ENCODE measurements at places on chromosomes 11 and 22.

GRCh38 chr11:111833524-111833923 lies 37.9 kb downstream of the ALG9 start:
- no peak for DNase-seq

- no peak for DNase-seq
These were observed 29.5 kb downstream of the TEF start for GRCh38 chr22:41411021-41411851.

DNA sequence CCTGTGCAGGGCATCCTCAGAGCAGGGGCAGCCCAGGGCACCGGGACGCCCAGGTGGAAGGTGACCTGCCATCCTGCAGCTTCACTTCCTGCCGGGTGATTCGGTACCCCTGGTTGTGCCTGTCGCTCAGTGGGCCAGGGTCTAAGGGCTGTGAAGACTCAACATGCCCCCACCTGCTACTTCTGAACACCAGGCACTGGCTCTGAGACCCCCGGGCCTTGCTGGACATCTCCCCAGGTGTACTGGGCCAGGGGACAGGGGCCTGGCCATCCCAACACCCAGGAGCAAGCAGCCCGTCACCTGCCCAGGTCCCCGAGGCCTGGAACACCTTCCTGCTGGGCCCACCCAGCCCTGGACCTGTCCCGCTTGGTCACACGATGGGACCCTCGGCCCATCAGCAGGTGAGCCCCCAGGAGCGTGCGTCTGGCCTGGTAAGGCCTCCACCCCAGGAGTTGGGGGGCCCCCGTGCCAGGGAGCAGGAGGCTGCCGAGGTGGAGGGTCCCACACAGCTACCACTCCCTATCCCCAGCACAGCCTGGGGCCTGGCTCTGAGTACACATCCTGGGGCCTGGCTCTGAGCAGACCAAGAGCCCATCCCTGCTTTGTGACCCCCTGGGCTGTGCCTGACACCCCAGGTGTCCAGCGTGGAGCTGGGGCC lies 3.9 kb upstream of the MUC5B start:
- DNase-seq = no peak

GRCh38 chr22:49862496-49862776 lies 8.8 kb downstream of the ZBED4 start:
- no peak for DNase-seq

DNA sequence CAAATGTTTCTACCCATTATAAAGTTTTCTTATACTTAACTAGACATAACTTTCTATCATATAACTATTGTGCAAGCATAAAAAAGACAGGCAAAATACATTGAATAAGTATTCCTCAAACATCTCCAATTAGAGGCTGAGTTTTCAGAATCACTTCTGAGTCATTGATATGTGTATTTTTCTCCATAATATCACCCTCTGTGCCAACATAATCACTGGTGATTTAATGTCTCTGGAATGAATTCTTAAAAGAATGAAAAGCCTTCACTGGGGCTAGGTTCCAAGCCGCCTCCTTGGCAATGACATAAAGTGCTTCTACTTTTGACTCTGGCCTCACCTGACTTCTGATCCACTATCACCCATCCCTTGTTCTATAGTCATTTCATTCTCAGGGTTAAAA lies 197.0 kb upstream of the E2F8 start:
- peak; percentile 90 for DNase-seq

DNA sequence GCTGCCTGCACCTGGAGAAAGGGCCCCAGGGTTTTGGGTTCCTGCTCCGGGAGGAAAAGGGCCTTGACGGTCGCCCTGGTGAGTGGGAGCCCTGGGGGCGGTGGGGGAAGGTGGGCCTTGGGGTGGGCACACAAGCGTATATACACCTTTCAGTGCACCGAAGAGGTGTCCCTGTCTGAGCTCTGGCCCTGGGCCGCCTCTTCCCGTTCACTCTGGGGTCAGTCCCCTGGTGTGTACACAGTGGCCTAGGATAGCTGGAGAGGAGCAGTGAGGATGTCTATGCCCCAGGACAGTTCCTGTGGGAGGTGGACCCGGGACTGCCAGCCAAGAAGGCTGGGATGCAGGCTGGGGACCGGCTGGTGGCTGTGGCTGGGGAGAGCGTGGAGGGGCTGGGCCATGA lies 2.8 kb downstream of the NHERF4 start:
- DNase-seq = no peak

DNA sequence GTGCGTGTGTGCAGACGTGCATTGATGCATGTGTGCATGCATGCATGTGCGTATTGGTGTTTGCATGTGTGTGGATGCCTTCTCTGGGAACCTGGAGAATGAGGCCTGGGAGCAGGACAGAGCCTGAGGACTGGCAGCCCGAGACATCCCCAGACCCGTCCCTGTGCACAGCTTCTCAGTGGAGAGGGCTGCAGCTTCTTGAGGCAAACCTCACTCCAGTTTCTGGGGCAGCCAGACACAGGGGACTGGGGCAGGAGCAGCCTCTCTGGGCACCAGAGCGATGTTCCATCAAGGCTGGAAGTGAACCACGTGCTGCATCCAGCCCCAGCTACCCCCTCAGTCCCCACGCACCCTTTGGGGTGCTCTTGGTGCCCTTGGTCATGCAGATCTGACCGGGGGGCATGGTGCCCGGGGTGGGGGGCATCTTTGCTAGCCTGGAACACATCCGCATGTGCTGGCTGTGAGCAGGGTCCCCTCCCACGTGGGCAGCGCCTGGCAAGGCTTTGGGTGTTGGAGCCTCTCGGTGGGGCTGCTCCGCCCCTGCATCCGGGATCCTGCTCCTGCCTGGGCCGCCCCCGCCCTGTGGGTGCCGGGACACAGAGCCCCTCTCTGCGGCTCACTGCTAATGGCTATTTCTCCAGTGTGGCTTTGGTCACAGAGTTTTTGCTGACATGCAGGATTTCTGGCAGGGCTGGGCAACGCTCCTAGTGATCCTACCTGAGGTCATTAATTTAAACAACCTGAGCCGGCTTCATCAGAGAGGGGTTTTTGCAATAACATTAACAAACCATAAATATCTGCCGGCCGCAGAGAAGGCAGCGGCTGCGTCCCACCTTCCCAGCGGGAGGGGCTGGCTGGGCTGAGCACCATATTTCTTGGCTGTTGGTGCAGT lies 434.7 kb downstream of the TBC1D22A start:
- no peak for DNase-seq

GRCh38 chr11:118002541-118003423 lies 16.6 kb downstream of the IL10RA start:
- no peak for DNase-seq

DNA sequence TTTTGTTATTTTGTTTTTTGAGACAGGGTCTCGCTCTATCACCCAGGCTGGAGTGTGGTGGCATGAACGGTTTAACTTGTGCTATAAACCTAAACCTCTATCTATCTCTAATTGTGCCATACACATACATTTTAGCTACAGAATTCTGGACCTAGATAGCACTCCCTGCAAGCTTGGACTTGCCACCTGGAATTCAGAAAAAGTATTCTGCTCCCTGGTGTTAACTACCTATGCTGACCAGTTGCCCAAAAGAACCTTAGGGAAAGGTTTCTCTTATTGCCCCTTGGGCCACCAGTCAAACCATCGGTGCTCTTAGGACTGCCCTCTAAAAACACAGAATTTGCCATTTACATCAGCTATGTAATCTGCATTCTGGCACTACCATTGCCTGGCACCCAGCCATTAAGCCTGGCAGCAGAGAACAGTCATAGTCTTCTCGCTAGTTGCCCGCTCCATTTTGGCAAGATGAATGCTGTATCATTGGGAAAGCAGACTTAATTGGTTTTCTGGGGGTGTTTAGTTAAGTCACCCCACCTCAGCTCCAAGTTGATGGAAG lies 55.3 kb downstream of the ETS1 start:
- no peak for DNase-seq

DNA sequence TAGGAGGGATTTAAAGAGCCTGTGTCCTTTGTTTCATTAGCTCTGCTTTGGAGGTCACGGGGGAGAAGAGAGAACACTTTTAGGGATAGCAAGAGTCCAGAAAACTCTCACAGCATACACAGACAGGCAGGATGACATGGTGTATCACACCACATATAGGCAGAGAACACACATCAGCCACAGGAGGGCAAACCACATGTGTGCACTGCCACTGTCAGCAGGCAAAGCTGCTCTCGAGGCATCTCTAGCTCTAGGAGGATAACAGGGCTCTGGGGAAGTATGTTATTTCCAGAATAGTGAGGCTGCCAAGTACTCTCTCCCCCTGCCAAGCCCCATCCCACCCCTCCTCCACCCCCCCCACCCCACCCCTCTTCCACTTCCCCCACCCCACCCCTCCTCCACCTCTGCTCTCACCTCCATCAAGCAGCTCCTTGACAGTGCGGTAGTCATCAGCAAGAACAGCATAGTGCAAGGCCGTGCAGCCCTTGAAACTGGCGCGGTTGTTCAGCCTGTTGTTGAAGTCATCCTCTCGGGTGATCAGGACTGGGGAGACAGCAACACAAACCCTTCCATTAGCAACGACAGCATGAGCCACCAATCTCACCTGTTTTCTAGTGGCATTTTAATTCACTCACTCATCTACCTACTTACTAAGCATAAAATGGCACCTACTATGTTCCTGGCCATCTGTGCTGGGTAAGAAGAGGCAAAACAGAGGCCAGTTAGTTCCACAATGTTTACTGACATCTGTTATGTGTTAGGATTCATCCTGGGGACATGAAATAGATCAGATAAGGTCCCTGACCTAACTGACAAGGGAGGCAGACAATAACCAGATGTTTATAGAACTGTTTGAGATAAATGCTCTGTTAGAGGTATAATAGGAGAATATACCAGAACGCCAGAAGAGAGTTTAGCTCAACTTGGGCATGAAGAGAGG lies 75.6 kb downstream of the CLPB start:
- no peak for DNase-seq

GRCh38 chr11:44684859-44685281 lies 41.9 kb upstream of the TSPAN18 start:
- no peak for DNase-seq

DNA sequence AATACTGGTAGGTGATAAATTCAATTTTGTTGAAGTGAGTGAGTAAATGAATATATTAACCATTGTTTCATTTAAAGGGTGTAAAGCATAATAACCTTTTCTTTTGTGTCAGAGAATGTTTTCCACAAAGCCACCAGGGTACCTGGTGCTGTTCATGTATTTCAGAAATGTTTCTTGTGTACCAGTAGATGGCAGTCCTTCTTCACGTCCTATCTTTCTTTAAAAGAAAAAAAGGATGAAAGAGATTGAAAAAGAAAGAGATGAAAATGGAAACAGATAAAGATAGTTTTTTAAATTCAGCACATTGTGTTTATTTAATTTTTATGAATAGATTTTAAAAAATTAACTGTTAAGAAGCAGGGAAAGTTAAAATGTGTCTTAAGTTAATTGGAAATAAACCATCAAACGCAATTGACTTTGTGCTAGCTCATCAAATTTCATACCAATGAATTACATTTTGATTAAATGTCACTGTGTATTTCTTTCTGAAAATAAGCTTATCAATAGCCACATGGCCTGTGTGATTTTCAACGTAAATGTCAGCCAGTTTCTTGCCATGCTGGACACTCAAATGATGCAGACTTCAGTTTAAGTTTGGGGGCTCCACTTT lies 65.5 kb upstream of the CHORDC1 start:
- DNase-seq = peak; percentile 6

DNA sequence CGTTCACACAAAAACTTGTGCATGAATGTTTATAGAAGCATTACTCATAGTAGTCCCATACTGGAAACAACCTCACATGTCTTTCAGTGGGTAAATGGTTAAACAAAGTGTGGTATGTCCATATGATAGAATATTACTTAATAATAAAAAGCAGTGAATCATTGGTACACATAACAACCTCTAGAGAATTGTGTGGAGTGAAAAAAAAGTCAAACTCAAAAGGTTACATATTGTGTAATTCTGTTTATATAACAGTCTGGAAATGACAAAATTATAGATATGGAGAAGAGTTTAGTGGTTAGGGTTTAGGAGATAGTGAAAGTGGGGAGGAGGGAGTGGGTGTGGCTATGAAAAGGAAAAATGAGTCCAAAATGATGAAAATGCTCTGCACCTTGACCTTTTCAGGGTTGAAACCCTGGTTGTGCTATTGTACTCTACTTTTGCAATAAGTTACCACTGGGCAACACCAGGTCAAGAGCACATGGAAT lies 243.4 kb upstream of the DDI1 start:
- DNase-seq = no peak

DNA sequence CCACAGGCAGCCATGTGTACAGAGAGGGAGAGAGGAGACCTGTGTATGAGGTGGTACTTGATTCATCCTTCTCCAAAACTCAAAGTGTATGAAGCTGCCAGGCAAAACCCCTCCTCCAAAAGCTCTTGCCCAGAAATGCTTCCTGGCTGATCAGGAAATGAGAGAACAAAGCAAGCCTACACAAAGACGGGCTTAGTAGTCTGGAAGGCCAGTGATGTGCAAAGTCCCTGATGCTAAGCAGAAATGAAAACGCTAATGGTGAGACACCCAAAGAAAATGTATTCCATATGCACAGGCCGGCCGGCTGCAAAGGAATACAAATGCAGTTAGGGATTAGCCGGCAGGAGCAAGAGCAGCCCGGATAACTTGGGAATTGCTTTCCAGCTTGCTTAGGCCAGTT lies 234.9 kb upstream of the CADM1 start:
- DNase-seq = no peak

DNA sequence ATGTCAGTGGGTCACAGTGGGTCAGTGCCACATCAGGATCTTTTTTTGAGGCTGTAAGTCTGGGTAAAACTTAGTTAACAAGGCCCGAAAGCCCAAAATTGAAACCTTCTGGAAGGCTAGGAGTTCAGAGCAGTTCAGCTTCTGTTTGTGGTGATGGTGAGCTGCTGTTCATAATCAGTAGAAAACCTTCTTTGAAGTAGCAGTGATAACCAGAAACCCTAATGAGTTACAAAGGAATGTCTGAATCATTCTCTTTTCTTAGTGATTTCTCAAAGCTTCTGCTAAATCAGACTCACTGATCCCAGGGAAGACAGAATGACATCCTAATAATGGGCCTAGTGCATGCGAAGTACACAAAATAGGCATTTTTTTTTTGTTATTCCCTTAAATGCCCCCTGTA lies 124.7 kb downstream of the PARVA start:
- no peak for DNase-seq

- no peak for DNase-seq
These were observed 1272.8 kb downstream of the LRRC4C start for GRCh38 chr11:40186437-40187263.

DNA sequence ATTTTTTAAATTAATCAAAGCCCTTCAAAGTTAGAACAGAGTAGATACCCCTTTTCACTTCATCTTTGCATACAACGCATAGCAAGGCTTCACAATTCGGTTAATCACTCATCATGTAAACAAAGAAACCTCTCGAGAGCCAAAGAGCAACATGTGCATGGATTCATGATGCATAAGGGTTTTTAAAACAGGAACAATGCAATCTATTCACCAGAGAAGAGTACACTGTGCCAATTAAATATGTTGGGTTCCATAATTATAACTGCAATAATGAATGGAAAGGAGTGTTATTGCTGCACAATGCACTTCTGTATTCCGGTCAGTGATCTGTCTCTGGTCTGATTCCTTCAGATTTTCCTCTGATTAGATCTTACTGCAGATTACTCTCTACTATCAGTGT lies 45.3 kb downstream of the CADM1 start:
- no peak for DNase-seq

All from HS-5 (cell line).